ENCODE measurements at places on chromosomes 12 and 14.

- no peak for DNase-seq
Measured at GRCh38 chr12:112875608-112876007, 31.2 kb upstream of the OAS1 start.

DNA sequence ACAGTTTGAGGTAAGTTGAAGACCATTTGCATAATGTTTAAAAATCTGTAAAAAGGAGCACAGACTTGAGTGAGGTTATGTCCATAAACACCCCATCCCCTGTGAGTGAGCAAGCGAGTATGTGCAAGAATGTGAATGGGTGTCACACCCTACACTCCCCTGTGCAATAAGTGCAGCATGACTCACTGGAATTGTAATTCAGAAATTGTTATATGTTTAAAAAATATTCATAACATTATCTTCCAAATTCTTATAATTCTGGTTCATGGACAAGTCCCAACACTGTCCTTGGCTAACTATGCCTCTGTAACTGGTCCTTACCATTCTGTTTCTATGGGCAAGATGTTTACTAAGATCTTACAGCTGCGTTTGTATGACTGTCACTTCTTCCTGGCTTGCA, 207.8 kb upstream of the FAR2 start:
- DNase-seq, result no peak

DNA sequence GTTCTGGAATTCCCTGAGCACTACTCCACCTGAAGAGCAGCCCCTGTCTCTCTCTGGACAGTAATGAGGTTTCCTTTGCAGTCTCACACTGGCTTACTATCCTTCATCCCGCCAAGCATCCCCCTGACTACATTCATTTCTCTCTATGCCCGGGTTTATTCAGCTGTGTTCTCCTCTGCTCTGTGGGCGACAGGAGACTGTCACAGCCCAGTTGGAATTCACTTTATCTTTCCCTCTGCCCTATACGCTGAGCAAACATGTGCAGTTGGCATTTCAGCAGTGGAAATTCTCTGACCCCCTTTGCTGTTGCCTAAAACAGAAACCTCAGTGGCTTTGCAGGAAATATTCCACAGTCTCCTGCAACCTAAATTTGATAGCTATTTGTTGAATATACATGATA, 83.5 kb upstream of the MAX start:
- no peak for DNase-seq

GRCh38 chr14:34000396-34000795, 49.5 kb upstream of the EGLN3 start:
- DNase-seq, result no peak

DNA sequence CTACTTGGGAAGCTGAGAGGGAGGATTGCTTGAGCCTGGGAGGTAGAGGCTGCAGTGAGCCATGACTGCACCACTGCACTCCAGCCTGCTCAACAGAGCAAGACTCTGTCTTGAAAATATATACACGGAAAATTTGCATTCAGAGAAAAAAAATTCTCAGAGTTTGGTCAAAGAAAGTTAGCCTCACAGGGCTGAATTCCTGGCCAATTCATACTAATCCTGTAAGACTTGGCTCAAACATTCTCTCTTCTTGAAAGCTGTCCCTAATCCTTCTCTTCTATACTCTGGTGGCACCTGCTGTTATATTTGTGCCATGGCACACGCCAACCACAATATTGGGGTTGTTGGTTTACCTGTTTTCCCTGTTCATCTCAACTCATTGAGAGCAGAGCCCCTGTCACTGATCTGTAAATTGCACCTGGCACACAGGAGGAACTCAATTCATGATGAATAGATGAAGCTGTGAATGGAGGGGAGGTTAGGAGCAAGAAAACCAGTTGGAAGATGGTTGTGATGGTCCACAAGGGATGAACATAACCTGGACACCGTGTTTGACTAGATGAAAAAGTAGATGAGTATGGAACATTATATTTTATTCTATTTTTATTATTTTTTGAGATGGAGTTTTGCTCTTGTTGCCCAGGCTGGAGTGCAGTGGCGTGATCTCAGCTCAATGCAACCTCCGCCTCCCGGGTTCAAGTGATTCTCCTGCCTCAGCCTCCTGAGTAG, 36.8 kb upstream of the SPTSSA start:
- peak; percentile 40 for DNase-seq

- peak; percentile 24 for DNase-seq
Measured at GRCh38 chr12:68200854-68201253, 24.8 kb downstream of the IL26 start.

GRCh38 chr12:53720946-53721345, 6.3 kb downstream of the CALCOCO1 start:
- no peak for DNase-seq

DNA sequence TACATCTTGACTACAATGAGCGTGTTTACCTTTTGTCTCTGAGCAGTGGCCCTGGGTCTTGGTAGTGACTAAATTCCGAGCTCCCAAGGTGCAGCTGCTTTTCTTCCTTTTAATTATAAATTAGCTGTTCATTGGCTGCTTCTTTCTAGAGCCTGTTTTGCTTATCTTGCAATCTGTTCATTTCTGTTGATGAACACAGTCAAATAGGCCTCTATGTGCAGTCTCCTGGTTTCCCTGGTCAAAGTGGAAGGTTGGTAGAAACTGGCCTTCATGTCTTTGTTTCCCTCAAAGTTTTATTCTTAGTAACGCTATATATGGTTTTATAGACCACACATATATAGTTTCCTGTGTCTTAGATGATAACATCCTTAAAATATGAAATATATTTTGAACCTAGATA, 94.1 kb downstream of the DUSP16 start:
- DNase-seq, result no peak

GRCh38 chr12:18068355-18068754, 21.6 kb downstream of the RERGL start:
- peak; percentile 6 for DNase-seq

DNA sequence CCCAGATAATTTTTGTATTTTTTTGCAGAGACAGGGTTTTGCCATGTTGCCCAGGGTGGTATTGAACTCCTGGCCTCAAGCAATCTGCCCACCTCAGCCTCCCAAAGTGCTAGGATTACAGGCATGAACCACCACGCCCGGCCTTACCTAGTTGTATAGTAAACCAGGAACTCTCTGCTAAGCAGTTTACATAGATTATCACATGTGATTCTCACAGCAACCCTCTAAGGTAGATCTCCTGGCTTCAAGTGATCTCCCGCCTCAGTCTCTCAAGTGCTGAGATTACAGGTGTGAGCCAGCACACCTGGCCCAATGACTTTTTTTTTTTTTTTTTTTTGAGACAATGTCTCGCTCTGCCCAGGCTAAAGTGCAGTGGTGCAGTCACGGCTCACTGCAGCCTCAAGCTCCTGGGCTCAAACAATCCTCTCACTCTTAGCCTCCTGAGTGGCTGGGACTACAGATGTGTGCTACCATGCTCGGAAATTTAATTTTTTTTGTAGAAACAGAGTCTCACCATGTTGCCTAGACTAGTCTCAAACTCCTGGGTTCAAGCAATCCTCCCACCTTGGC, 26.0 kb upstream of the ATP2A2 start:
- DNase-seq, result no peak

DNA sequence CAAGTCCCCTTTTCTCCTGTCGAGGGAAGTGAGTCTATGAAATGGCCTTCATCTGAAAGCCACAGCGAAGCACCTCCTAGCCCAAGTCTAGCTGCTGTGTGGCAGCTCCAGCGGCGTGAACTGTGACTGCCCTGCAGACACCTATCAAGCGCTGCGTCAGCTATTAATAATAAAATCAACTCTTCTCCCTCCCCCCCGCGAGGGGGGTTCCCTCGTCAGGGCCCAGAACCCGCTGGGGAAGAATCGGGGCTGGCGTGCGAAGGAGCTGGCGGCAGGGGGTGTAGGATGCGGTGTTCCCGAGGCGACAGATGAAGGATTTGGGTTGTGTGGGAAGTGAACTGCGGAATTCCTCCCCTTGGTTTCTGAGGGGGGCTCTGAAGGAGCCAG, 662 bp upstream of the ATP2A2 start:
- peak; percentile 47 for DNase-seq

DNA sequence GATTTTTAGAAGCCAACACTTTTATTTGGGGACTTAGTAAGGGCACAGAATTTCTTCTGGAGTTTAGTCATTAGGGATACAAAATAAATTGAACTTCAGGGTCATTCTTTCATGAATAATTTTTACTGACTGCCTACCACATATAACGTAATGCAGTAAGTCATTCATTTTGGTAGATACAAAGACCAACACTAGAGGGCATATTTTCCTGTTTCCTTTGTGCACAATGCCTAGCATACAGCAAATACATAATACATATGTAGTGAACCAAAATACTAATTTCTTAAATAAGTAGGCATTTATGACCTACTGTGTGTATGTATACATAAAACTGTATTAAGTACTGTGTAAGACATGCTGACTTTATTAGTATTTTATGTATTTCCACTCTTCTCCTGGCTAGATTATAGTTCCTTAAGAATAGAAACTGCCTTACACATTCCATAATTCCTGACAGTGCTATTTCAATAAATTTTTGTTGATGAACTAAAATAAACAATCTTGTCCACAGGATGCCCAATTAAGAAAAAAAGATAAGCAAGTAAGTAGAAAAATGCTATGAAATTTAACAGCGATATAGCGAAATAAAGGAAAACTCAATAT, 47.9 kb downstream of the PPP1R12A start:
- DNase-seq, result peak; percentile 82

DNA sequence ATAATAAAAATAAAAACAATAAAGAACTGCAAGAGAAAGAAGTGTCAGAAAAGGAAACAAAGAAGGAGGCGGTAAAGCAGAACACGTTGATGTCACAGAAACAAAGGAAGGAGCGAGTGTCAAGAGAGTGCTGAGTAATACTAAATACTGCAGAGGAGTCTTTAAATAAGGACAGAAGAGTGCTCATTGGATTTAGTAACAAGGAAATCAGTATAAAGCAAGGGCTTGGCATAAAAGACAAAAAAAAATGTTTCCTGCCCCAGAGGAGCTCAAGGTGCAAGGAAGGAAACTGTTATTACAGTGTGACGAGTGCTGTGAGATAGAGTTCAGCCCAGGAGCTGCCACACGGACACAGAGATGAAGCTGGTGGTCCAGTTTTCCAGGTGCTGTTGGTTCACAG, 8.4 kb upstream of the TUBA1A start:
- DNase-seq, result no peak

GRCh38 chr12:104232609-104233280, 17.2 kb downstream of the TXNRD1 start:
- DNase-seq, result no peak

GRCh38 chr12:86724716-86725115, 468.5 kb upstream of the MGAT4C start:
- no peak for DNase-seq

- DNase-seq, result peak; percentile 78
Measured at GRCh38 chr12:24697769-24698168, 251.1 kb downstream of the BCAT1 start.

DNA sequence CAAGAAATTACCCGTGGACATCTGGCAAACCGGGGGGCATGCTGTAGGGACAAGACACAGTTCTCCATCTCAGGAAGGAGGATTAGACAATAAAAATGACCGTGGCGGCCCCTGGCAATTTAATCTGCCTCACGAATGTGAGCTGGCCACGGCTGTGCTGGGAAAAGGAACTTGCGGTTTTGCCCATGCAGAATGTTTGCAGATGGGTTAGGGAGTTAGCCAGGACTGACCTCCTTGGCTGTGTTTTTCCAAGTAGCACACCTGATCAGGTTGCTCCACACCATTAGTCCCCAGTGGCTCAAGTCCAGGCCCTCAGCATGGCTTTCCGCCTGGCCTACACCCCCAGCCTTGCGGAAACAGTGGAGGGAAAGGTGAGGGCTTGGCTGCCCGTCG, 20.8 kb downstream of the TPCN1 start:
- peak; percentile 75 for DNase-seq

- DNase-seq, result no peak
Measured at GRCh38 chr14:74459976-74460375, 33.1 kb downstream of the NPC2 start.

- DNase-seq, result peak; percentile 4
Measured at GRCh38 chr14:69637503-69638031, 26.2 kb downstream of the SUSD6 start.
